Hepatocyte (in vitro differentiated cells): ENCODE measurements at places on chromosomes 6 and 20.

DNA sequence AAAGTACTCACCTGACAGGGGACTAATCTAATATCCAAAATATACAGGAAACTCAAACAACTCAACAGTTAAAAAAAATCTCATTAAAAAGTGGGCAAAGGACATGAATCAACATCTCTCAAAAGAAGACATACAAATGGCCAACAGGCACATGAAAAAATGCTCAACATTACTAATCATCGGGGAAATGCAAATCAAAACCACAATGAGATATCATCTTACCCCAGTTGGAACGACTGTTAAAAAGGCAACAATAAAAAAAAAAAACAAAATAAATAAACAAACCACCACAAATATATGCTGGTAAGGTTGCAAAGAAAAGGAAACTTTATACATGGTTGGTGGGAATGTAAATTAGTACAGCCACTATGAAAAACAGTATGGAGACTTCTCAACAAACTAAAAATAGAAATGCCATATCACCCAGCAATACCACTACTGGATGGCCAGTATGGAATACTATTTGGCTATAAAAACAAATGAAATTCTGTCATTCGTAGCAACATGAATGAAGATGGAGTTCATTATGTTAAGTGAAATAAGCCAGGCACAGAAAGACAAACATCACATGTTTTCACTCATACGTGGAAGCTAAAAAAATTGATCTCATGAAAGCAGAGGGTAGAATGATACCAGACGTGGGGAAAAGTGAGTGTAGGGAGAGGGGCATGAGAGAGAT, 6.6 kb downstream of the SIRPB2 start:
- no peak for DNase-seq

GRCh38 chr6:110538416-110539160, 62.2 kb upstream of the SLC22A16 start:
- no peak for DNase-seq

- no peak for DNase-seq
Measured at GRCh38 chr20:48760403-48760983, 67.3 kb downstream of the PREX1 start.

DNA sequence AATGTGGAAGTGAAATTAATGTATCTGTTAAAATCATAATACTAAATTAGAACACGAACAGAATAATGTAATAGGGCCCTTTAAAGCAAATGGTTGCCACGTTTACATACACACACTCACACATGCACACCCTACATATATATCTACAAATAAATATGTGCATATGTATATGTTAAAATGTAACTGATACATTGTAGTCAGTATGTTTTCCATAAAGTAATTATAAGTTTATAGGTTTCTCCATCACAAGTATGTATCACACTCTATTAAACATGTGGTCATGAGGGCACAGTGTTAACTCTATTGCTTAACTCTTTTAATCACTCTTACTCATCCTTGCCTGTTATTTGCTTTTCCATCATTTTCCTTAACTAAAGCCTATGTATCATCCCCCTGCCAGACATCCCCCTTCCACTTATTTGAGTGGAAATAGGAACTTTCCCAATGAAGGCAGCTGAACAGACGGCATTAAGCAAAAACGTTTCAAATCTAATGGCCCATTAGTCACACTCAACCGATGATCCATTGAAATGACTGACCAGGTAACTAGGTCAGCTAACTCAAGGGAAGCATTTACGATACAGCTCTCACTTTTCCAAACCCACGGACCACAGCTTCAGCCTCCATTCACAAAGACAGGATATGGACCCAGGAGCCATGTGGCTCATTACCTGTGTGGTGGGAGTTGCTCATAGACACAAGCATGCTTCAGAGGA, 89.3 kb downstream of the HAO1 start:
- DNase-seq = no peak

DNA sequence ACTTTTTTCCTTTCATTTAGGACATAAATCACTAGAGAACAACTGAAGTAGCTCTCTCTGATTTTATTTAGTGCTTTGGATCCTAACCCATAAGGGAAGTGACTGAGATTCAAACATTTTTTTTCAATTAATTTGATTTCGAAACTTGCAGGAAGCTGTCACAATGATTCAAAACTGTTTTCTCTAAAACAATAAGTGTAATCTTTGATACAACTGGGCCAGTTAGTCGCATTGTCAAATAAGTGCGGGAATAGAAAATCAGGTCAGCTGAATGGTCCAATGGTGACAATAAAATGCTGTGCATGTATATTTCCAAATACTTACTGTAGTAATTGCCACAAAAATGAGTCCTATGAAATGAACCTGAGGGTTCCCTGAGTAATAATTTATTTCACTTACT, 930.8 kb downstream of the TFAP2A start:
- no peak for DNase-seq

GRCh38 chr6:15791448-15792181, 128.8 kb upstream of the DTNBP1 start:
- peak; percentile 15 for DNase-seq

GRCh38 chr6:3214898-3215297, 12.6 kb downstream of the TUBB2B start:
- DNase-seq = no peak

DNA sequence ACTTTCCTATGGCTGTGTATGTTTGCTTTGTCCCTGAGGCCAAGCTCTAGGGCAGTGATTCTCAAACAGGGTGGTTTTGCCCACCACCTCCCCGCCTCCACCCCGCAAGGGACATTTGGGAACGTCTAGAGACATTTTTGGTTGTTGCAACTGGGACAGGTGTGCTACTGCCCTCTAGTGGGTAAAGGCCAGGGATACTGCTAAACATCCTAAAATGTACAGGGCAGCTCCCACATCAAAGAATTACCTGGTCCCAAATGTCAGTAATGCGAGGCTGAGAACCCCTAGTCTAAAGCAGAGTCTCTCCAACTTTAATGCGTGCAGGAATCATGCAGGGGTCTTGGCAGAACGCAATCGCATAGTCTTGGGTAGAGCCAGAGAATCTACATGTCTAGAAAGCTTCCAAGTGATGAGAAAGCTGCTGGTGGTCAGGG, 5.1 kb downstream of the KCNS1 start:
- DNase-seq = peak; percentile 70

DNA sequence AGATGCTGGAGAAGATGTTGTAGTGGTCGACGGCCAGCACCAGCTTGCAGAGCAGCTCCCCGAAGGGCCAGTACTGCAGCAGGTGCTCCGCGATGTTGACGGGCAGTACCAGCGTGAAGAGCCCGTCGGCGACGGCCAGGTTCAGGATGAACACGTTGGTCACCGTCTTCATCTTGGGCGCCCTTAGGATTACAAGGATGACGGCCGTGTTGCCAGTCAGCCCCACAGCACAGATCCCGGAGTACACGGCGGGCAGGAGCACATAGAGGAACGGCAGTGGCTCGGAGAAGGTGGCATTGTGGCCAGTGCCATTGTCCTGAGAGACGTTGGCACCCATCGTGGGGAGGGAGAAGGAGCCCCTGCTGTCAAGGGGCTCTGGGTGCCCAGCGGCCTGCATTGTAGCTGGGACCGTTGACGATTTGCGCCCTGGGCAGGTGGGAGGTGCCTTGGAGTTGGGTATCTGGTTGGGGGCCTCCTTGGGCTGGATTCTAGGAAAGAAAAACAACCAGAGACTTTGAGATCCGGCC, 867 bp downstream of the NPBWR2 start:
- no peak for DNase-seq

GRCh38 chr20:47789081-47789763, 3.9 kb upstream of the SULF2 start:
- DNase-seq = peak; percentile 51

- DNase-seq = no peak
Measured at GRCh38 chr20:50708845-50709635, 17.7 kb upstream of the RIPOR3 start.

DNA sequence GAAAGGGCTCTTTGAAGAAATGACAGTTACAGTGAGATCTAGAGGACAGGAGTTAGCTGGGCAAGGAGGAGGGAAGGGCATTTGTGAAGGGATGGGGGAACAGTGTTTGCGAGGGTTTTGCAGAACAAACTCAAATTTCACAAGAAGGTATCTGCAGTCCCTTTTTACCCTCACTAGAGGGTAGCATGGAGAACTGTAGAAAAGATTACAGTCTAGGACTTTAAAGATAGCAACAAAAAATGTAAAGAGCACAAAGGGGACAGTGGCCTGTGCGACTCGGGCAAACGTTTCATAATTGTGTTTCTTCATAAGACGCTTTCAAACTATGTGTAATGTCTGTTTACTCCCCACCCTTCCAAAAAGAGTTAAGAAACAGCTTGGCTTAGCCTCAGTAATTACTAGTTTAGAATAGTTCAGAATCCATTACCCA, 21.2 kb upstream of the ASXL1 start:
- peak; percentile 65 for DNase-seq

DNA sequence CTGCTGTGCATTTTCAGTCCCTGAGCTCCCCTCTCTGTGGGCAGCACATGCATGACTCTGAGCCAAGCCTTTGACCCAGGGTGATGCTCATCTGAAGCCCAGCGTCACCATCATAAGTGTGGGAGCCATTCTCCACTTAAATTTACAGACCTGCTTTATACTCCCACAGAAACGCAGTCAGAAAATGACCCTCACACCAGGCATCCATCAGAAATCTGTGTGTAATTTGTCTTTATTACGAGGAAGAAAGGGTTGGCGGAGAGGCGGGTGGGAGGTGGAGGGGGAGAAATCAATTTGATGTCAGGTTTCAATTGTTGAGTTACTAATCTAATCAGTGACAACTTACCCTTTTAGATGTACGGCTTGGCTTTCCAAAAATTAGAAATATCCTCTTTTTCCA, 353.6 kb downstream of the MAFB start:
- no peak for DNase-seq

- peak; percentile 20 for DNase-seq
Measured at GRCh38 chr6:159170999-159171712, 2.0 kb downstream of the FNDC1 start.

GRCh38 chr6:169072127-169073042, 181.3 kb downstream of the THBS2 start:
- no peak for DNase-seq

GRCh38 chr6:129096651-129097290, 213.8 kb downstream of the LAMA2 start:
- DNase-seq = no peak

- DNase-seq = peak; percentile 68
Measured at GRCh38 chr20:50625986-50626677, 65.2 kb downstream of the RIPOR3 start.

- DNase-seq = no peak
Measured at GRCh38 chr20:47269309-47270165, 87.0 kb downstream of the ZMYND8 start.

- DNase-seq = no peak
Measured at GRCh38 chr6:148242180-148242579, 100.5 kb upstream of the SASH1 start.

GRCh38 chr6:96562886-96563285, at the start of gene FHL5:
Gene FHL5 (plus strand): TSS chr6:96563128. CDS start chr6:96603614, 40,486 bp downstream.
- DNase-seq = no peak

- DNase-seq = no peak
Measured at GRCh38 chr6:5135788-5136376, 50.7 kb downstream of the PPP1R3G start.

GRCh38 chr20:39691151-39691862, 729.2 kb downstream of the DHX35 start:
- no peak for DNase-seq

DNA sequence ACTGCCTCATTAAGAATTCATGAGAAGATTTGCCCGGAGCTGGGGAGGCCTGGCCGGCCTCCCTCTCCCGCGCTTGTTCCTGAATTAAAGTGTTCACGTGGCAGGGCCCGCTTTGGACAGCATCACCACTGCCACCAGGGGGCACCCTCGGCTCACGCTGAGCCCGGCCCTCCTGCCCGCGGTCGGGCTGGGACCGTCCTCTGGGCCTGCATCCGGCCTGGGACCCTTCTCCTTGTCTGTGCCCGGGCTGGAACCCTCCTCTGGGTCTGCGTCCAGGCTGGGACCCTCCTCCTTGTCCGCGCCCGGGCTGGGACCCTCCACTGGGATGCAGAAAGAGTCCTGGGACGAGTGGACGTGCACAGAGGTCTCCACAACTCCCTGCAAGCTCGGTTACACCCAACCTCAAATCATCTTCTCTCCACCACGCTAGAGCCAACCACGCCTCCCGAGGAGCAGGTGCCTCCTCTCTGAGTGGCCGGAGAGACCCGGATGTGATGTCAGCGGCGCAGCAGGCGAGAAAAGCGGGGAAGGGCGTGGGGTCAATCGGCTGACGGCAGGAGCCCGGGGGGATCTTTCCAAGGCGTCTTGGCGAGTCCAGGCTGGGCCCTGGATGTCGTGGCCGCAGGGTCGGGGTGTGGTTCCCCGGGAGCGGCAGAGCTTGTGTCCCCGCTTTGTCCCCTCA, 50.9 kb upstream of the DACT2 start:
- peak; percentile 86 for DNase-seq

DNA sequence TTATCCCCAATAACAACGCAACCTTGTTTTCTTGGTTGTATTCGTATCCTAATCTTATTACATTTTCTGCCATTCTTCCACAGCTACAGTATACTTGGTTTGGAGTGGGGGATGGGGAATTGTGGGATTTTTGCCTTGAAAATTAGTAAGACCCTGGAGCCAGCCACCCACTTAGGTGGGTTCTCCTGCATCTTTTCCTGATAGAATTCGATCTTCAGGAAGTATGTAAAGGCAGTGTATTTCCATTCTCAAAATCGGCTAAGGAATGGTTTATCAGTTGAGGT, 1.1 kb downstream of the ITCH start:
- no peak for DNase-seq

DNA sequence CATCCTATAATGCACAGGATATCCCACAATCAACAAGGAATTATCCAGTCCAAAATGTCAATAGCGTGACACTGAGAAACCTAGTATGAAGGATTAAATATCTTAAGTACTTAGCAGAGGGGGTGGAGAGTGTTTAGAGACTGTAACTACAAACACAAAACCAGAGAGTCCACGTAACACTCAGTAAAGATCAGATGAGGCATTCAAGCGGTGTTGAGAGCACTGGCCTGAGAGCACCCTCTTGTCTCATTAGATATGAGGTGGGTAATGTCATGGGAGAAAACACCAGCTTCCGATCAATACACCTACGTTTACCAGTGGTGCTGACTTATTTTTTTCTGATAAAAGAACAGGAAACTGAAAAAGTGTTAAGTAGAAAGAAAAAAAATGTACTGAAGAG, 2.3 kb downstream of the FAM184A start:
- DNase-seq = no peak

GRCh38 chr6:108764580-108764950, 83.7 kb upstream of the ARMC2 start:
- no peak for DNase-seq

DNA sequence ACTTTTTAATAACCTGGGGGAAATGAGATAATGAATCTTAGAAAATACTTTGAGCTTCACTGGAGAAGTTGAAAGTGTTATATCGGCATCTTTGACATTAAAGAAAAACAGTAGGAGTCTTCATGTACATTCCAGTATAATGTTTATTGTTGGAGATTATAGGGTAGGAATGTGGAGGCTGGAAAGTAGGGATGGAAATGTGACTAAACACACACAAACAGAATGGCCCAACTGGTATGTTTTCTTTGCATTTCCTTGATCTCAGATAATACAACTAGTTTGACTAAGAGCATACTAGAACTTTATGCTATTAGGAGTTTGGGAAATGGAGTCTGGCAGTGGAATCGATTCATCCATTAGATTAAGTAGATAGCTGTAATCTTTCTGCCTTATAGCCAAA, 10.1 kb upstream of the BAG2 start:
- DNase-seq = no peak
